NCI-H1436 (cell line): ENCODE measurements at places on chromosomes 16 and 17.

GRCh38 chr17:68580236-68580770, 20.9 kb downstream of the FAM20A start:
- no peak for DNase-seq

DNA sequence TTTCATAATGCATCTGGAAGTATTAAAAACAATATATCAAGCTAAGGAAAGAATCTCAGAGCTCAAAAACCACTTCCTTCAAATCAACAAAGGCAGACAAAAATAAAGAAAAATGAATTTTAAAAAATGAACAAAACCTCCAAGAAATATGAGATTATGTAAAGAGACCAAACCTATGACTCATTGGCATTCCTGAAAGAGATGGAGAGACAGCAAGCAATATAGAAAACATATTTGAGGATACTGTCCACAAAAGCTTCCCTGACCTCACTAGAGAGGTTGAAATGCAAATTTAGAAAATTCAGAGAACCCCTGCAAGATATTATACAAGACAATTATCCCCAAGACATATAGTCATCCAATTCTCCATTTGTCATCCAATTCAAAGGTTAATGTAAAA, 311.3 kb upstream of the SOX9 start:
- no peak for DNase-seq

DNA sequence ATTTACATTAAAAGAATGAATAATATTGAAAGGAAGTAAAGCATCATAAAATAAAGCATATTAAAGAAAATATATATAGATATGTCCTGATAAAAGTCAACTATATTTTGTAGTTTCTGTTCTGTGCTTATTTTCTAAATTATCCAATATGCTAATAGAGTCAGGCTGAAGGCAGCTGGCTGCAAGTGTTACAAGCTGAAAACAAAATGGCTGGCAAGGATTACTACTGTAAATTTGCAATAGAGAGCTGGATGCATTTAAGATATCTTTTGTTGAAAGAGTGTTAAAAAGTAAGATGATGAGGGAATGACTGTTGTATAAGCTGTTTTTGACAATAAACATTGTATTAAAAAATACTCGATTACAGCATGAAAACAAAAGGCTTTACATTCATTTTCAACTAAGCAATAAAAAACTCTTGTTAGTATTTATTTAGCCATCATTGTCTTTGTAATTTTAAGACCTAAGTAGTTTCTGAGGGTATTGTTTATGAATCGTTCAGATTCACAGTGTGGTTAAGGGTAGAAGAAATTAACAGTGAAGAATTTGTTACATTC, 76.3 kb downstream of the TANC2 start:
- DNase-seq, result no peak

- DNase-seq, result no peak
Observed at GRCh38 chr16:80317599-80318037, 223.2 kb upstream of the DYNLRB2 start.

DNA sequence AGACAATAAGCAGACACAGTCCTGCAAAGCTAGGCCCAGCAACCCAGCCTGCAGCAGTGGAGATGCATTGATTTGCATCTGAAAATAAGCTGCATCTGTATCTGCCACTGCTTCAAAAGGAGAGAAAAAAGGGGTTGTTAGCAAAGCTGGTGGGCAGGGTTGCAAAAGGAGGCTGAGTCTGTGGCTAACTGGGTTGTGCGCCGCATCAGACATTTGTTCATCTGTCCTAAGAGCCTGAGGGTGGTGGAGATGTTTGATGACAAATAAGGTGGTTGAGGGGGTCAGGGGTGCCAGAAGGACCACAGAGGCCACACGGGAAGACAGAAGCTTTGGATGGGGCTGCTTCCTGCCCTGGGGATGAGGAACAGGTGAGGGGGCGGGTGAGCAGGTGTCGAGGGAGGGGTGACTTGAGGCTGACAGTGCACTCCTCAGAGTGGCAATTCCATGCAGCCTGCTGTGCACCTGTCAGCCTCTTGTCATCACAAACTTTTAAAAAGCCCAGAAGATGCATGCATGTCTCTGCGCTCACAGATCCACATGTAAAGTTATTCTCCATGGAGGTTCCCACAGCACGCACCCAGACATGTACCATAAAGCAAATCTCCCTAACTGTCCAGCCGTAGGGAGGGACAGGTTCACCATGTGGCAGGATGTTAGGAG, 35.4 kb downstream of the WSB1 start:
- no peak for DNase-seq

- DNase-seq, result peak; percentile 29
Observed at GRCh38 chr17:77036841-77037381, 103.9 kb upstream of the SEC14L1 start.

DNA sequence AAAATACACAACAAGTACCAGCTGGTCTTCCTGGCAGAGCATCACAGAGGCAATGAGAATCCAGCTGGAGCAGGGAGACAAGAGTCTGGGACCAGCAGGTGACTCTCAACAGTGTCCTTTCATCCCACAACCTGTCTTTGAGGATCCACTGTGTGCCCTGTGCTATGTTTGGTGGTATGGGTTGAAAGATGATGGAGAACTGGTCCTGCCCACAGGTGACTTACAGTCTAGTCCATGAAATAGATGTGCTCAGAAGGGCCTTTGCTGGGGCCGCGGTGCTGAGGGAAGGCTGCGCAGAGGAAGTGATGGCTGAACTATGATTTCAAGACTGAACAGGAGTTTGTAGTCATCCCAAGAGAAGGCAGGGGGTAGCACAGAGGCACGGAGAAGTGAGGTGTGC, 17.9 kb downstream of the WNT3 start:
- no peak for DNase-seq

- no peak for DNase-seq
Observed at GRCh38 chr16:6835516-6835915, 497.1 kb upstream of the RBFOX1 start.

DNA sequence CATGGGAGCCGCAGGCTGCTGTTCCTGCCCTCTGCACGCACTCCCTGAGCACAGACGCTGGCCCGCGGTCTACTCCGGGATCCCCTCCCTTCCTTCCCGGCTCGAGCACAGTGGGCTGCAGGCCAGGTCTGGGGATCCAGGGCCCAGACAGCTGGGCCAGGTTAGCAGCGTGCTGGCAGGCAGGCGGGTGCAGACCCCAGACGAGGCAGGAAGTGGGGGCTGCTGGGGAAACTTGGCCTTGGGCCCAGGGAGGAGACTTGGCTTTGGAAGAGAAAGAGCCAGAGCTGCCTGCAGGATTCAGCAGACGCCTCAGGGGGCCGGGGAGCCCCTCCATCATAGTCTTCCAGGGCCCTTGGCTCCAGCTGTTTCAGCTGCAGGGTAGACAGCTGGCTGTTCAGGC, 30.2 kb upstream of the ABCC3 start:
- DNase-seq, result no peak

DNA sequence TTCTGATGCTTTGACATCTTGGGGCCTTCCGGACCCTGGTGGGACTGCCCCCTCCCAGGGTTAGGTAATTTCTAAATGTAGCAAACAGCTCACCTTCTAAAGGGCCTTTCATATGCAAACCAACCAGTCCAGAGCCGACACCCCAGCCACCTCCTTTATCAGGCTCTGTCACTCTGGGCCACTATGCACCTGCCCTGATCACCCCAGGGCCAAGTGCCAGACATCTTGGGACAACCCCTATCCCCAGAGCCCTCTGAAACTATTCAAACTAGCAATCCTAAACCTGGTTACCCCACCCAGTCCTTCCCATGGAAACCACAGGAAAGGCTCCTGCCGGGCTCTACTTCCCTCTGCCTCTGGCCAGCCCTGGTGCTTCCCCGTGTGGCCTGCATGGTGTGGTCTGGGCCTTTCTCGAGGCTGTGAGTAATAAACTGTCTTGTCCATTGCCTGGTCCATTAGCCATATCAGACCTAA, 91.2 kb upstream of the TNRC6C start:
- no peak for DNase-seq

- peak; percentile 85 for DNase-seq
Observed at GRCh38 chr16:89909777-89910716, 8.6 kb upstream of the MC1R start.
